ENCODE measurements at places on chromosomes 7 and 10.

DNA sequence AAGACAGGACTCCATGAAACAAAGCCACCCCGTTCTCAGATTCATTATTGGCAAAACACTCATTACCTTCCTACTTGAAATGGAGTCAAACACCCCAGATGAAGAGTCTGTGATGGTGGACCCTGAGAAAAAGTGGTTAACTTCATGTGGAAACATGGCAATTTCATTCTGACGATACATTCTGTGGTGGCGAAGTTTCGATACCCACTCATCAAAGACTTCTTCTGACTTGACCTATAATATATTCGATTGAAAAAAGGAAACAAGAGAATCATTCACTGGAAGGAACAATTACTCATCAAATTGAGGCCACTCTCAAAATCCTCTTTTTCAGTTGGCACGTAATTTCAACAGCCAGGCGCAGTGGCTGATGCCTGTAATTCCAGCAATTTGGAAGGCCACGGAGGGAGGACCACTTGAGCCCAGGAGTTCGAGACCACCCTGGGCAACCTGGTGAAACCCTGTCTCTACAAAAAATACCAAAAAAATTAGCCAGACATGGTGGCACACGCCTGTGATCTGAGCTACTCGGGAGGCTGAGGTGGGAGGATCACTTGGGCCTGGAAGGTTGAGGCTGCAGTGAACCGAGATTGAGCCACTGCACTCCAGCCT, 108.8 kb upstream of the GSDME start:
- DNase-seq, result no peak

GRCh38 chr10:111093741-111094380, 17.0 kb downstream of the ADRA2A start:
- DNase-seq, result no peak

DNA sequence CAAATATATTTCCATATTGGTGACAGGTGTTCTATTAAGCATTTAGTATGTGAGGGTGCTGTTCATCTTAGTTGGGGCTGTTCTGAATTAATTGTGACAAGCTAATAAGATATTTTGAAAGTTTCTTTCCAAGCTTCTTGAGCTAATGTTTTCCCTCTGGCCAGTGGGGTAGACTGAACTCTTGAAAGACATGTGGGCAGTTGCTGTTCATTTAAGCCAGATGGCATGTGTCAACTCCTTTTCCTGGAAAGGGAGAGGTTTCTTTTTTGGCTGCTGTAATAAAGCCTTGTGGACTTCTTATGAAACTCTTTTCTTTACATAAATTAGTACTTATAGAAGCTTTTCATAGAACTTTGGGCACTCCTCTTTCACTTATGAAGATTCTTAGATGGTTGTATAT, 21.7 kb downstream of the RAB18 start:
- no peak for DNase-seq

GRCh38 chr7:5334671-5335070, 51.9 kb downstream of the SLC29A4 start:
- no peak for DNase-seq

- no peak for DNase-seq
Measured at GRCh38 chr7:86282014-86282682, 361.6 kb upstream of the GRM3 start.

DNA sequence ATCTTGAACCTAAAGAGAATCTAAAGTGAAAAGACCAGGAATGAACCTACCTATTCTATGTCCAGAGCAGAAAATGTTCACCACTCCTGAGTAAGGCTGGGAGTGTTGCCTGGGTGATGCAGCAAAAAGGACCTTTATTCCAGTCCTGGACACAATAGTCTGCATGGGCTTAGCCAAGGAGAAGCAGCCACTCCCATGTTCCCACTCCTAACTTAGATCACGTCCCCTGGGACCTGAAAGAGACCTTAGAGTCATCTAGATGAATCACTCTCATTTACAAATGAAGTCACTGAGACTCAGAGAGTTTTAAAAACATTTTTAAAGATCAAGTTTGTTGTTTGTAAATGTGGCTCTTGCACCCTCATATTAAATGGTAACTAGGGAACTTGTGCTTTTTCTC, 763.4 kb downstream of the KCNMA1 start:
- DNase-seq, result no peak

DNA sequence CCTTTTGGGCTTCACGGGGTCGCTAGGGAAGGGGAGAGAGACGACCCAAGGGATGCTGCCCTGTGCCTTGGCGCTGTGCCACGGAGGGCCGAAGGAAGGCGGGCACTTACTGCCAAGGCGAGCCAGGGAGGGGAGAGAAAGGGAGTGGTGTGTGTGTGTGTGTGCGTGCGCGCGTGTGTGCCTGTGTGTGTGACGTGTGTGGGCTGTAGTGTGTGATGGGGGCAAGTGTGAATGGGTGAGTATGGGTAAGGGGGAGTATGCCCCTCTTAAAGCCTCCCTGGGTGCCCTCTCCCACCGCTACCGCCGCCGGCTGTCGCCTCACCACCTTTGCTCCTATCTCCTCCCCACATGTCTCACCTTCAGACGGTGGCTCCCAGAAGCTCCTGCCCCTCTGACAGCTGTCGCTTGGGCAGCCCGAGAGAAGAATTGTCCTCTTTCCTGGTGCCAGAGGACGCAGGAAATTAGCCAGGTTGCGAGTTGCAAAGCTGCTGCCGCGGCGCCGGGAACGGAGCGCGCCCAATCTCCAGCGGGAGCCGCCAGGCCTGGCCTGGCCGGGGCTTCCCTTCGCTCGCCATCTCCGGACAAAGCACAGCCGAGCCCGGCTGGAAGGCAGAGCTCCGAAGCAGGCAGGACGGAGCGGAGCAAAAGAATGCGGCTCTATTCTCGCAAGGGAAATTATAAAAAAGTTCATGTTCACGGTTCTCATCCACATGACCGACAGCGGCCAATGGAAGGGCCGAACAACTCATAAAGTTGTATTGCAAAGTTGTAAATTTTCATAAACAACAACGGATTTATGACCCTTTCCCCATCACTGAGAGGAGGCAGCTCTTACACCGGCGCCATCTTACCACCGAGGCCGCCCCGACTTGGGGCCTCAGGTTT, at the start of gene HOXA3:
Gene HOXA3 (minus strand): TSS at position 653 of the 885 bp plus-strand sequence. CDS start 41,943 bp downstream, outside the sequence.
- DNase-seq, result no peak

All from CD4-positive, alpha-beta T cell treated with Interleukin-15 for 1 hour (primary cell).